ENCODE measurements at places on chromosomes 12 and 14.

DNA sequence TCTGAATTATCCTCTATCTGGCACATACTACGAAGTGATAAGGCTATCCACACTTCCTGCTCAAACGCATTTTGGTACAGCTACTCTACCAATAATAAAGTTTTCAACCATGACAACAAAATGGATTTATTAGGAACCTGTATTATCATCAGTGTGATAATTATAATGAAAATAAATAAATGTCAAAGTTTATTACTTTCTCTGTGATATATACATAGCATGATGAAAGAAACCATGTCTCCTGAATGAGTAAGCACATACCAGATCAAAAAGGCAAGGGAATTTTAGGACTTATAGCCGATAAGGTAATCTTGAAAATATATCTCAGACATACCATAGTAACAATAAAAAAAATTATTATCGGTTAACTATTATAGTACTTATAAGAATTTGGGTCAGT is 61.1 kb downstream of the CPNE8 start:
- DNase-seq: no peak

- DNase-seq: no peak
These were observed 35.8 kb downstream of the GRIN2B start for GRCh38 chr12:13945641-13946040.

GRCh38 chr12:95995238-95996031 is 709 bp downstream of the HAL start:
- DNase-seq: no peak

DNA sequence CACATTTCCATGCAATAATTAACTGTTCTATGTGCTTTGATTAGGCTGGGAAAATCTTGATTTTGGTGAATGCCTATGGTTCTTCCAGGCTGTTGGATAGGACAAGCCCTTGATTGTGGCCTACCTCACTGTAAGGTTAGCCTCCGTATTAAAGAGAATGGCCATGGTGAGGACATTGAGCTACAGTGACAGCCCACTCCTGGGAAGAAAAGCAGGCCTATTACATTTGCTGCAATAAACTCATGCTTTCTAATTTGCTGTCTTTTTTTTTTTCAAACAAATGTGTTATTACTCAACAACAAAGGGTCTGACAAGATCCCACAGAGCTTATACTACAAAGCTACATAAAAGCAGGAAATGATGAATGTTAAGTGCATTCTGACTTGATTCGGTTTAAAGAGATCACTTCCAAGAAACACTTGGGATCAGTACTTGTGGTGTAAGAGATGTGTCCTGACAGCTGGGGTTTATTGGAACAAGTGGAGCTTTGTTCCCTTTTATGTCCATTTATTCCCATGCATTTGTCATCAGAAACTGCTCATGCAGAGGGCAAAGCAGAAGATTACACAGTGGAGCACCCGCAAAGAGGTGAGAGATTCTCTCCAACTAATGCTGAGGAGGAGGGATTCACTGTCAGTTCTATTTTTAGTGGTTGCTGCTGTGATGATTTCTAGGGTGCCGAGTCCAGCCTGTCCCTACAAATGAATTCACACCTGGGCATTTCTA is 29.1 kb upstream of the KCNK10 start:
- no peak for DNase-seq

- DNase-seq: no peak
These were observed 263.5 kb downstream of the DPF3 start for GRCh38 chr14:72630374-72630773.

- DNase-seq: no peak
These were observed 7.8 kb upstream of the CALM1 start for GRCh38 chr14:90388982-90389381.

DNA sequence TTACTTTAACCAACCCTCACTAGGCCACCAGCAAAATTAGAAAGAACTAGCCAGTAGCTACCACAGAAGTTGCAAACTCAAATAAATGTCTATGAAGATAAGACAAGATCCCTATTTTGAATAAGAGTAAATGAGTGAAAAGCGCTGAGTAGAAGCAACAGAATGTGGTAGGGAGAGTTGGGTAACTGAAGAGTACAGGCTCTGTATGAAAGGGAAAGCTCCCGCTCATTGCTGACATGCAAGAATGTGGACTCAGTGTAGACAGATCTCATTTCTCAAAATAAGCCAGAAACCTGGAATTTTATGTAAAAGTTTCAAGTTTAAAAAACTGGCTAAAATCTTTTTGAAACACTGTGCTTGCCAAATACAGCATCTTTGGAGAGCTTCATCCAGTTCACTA is 63.9 kb downstream of the NAV3 start:
- no peak for DNase-seq

GRCh38 chr12:101596172-101596571 is 1.4 kb downstream of the MYBPC1 start:
- DNase-seq: no peak

GRCh38 chr12:47206450-47207339 is 126.9 kb upstream of the AMIGO2 start:
- no peak for DNase-seq

DNA sequence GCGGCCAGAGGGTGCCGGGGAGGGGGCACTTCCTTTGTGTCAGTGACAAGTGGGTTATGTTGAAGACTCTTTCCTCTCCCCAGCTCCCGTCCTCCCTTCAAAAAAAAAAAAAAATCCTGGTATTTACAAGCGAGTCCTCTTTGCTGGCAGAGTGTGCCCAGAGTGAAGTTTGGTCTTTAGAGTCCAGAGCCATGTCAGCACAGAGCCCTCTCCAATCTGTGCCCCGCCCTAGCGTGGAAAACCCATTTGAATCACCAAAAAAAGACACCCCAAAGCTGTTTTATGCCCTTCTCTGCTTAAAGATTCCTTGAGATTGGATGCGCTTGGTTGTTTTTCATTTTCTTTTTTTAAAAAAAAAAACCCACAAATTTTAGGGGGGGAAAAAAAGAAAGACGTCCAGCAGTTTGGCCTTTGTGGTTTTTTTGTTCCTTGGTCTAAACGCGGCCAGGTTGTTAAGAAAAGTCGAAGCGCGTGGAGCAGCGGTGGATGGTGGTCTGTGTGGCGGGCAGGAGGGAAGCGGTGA is 3.3 kb downstream of the NKX2-1 start:
- DNase-seq: no peak

- DNase-seq: no peak
These were observed 73.8 kb downstream of the ACADS start for GRCh38 chr12:120799243-120800045.

DNA sequence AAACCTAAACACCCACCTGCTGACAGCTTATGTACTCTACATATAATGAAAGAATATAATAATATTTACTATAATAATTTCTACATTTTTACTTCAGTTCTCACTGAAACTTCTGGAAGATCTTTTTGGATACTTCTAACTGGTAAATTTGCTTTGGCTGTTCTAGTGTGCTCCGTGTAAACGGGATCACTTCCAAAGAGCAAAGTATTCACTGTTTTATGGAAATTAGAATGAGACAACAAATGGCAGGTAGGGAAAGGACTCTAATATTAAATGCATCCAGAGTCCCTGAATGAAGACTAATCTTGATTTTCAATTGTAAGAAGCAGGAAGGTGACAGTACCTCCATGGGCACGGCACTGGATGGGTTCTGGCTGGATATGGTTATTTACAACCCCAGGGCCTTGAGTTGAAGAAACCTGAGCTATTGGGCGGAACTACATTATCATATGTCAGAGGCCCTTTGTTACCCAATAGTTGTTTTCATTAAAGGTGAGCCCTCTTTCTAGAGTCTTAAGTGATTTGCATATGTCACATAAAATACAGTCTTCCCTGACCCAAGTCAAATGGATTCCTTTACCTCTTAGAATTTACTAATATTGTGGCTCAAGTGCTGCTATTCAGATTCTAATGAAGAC is 10.7 kb downstream of the ERP29 start:
- DNase-seq: no peak

DNA sequence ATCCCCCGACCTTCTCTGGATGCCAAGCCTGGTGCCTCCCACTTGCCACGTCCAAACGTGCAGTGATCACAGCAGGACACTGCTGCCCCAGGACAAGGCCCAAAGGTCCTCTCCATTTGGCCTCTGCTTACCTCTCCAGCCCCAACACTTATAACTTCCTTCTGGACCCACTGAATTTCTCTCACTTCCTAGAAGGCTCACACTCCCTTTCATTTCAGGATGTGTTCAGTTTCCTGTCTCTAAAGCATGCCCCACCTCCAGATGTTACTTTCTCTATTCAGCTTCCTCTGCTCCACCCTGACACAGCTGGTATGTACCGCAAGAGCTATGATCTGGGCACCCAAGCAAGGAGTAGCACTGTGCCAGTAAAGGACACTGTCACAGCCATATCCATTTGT is 33.0 kb downstream of the CDKL1 start:
- DNase-seq: peak; percentile 23

GRCh38 chr12:132327336-132328171 is 1.8 kb downstream of the GALNT9 start:
- DNase-seq: peak; percentile 86

GRCh38 chr12:120115692-120116440 is 687 bp downstream of the RAB35 start:
- DNase-seq: peak; percentile 36

DNA sequence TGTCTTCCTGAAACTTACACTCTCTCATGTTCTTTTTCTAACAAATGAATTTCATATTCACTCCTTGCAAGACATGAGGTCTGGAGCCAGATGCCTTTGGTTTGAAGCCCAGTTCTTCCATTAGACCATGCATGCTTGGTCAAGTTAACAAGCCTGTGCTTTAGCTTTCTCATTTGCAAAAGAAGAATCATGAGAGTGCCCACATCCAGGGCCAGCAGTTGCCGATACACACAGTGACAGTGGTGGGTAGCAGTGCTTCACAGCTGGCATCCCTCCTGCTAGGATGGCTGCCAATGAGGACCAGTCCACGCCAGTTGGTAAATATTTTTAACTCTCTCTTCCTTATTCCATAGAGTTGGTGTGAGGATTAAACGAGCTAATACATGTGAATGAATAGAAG is 163.1 kb downstream of the PHLDA1 start:
- DNase-seq: no peak

- DNase-seq: no peak
These were observed 1.8 kb downstream of the MAP3K12 start for GRCh38 chr12:53497461-53497860.

DNA sequence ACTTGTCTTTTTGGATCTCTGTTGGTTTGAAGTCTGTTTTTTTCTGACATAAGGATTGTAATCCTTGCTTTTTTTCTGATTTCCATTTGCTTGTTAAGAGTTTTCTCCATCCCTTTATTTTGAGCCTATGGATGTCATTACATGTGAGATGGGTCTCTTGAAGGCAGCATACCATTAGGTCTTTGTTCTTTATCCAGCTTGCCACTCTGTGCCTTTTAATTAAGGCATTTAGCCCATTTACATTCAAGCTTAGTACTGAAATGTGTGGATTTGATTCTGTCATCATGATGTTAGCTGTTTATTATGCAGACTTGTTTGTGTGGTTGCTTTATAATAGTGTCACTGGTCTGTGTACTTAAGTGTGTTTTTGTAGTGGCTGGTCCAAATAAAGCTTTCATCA is 100.0 kb downstream of the CCDC91 start:
- DNase-seq: no peak
